ENCODE measurements at places on chromosomes 4 and X. TPM values are rescaled to one million over a fixed set of nuclear protein-coding genes. Genes with fewer than 3 reads are reported as not detected.

GRCh38 chr4:154390324-154390723, 101.3 kb downstream of the DCHS2 start:
- no peak for DNase-seq

DNA sequence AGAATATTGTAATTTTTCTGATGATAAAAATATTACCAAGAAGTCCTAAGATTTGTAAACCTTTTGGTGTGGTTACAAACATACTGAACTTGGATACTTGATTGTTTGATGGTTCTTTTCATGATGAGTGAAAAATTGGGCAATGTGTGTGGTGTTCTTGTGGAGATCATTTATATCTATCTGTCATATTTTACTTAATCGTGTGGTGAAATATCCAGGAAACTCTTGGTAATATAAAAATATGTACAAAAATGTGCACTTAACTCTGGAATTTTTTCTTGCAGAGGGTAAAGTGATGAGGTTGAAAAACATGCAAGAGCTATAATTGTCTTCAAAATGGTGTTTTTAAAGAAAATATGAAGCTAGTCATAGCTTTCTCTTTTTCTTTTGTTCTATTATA, 2.8 kb downstream of the DCUN1D4 start:
- DNase-seq = no peak

DNA sequence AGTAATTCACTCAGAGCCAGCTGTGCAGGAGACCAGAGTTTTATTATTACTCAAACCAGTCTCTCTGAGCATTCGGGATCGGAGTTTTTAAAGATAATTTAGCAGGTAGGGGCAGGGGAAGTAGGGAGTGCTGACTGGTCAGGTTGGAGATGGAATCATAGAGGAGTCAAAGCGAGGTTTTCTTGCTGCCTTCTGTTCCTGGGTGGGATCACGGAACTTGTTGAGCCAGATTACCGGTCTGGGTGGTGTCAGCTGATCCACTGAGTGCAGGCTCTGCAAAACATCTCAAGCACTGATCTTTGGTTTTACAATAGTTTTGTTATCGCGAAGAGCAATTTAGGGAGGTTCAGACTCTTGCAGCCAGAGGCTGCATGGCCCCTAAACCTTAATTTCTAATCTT, 63.6 kb downstream of the TRIM2 start:
- DNase-seq = no peak

DNA sequence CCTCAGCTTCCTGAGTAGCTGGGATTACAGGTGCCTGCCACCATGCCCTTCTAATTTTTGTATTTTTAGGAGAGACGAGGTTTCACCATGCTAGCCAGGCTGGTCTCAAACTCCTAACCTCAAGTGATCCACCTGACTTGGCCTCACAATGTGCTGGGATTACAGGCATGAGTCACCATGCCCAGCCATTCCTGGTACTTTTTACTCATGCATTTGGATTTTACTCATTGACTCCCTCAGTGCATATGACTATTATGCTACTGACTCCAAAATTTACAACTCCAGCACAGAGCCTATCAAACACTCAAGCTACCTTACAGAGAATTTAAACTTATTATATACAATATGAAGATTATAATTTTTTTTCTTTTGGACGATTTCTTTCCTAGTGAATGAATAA, 199.9 kb downstream of the CXXC4 start:
- DNase-seq = no peak

DNA sequence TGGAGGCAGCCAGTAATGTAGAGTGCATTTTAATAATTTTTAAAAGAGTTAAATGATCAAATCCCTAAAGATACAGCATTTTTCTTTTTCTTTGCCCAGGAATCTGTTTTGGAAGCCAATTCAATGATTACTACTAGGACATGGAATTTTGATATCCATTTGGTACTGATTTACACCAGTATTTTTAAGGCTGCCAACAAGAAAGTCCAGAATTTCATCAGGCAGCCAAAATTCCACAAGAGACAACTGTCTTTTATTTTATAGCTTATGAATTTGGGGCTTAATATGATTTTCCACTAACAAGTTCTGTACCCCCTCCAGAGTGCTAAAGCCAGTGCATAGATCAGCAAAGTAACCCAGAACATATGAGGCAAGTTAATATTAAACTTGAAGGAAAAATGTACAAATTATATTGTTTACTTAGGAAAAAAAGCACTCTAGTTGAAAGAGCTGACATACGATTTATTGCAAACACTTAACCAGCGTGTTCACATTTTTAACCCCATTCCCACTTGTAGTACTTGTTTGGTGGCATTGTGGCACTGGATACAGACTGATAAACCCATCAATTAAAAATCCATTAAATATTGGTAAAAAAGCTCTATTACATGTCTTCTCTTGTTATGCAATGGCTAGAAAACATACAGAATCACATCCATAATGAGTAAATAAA, 259.7 kb downstream of the DCHS2 start:
- no peak for DNase-seq

GRCh38 chr4:36966756-36967460, 277.6 kb upstream of the NWD2 start:
- DNase-seq = no peak

Gene POU3F4
- not detected for total RNA-seq

Data from body of pancreas (tissue), 4 donors.